ENCODE measurements at places on chromosomes 1 and 21.

- no peak for DNase-seq
Measured at GRCh38 chr21:18518054-18518481, 114.5 kb upstream of the TMPRSS15 start.

DNA sequence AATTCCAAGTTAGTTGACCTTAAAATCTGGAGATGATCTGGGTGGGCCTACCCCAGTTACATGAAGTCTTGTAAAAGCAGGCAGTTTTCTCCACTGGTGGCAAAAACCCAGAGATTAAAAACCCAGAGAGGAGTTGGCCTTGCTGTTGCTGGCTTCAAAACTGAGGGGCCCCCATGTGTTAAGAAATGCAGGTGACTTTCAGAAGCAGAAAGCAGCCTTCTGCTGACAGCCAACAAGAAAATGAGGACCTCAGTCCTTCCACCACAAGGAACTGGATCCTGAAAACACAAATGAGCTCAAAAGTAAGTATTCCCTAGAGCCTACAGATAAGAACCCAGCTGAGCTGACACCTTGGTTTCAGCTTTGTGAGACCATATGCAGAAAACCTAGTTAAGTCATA is 343.7 kb upstream of the ZRANB2 start:
- no peak for DNase-seq

- no peak for DNase-seq
Measured at GRCh38 chr1:53163291-53163768, 20.9 kb upstream of the SLC1A7 start.

DNA sequence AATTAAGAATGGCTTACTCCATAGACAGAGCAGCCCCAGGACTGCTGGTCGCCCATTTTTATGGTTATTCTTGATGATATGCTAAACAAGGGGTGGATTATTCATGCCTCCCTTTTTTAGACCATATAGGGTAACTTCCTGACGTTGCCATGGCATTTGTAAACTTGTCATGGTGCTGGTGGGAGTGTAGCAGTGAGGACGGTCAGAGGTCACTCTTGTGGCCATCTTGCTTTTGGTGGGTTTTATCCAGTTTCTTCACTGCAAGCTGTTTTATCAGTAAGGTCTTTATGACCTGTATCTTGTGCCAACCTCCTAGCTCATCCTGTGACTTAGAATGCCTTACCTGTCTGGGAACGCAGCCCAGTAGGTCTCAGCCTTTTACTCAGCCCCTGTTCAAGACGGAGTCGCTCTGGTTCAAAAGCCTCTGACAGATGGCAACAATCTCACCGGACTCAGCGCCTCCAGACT is 5.2 kb upstream of the AGPAT3 start:
- no peak for DNase-seq

DNA sequence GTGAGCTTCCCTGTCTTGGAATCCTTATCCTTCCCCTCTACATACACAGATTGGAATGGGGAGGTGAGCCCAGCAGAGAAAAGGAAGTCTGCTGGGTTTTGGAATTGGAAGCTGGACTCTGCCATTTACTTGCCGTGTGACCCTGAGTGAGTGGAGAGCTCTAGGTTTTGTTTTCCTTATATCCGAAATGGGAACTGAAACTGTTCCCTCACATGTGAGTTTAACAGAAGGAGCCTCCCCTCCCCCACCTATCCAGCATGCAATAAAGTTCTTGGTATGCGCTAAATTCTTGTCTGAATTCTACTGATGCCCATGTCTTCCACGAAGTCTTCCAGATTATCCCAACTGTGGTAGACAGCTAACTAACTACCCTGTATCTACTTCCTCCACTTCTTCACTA is 58.7 kb downstream of the NENF start:
- peak; percentile 86 for DNase-seq

- DNase-seq = no peak
Measured at GRCh38 chr1:55447488-55447887, 232.3 kb upstream of the USP24 start.

- peak; percentile 43 for DNase-seq
Measured at GRCh38 chr1:239718997-239719628, 332.7 kb downstream of the CHRM3 start.

DNA sequence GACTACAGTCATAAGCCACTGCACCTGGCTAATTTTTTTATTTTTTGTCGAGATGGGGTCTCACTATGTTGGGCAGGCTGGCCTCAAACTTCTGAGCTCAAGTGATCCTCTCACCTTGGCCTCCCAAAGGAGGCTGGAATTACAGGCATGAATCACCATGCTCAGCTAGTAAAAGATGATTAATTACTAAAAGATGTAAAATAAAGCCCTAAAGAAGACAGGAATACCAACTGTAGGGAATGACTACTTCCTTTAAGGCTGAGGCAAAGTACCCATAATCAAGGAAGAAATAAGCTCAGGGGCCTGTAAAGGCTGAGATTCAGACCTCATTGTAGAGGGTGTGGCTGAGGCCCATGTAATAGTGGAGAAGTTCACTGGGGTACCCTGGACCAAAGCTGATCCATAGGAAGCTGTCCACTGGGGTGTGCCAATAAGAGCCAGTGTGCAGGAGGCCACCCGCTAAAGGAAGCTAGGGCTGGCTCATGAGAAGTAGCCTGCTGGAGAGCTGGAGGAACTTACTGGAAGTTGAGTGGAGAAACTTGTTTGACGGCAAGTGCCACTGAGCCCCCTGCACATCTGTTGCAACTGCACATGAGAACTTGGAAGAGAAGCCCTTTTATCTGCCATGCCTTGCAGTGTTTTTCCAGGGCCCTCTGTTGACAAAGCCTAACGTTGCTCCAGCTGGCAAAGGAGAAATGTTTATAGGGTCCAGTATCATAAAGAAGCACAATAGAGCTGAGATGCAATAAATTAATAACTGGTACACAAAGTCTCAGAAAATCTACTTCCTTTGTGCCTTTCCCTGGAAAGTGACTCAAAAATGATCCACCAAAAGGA is 17.8 kb upstream of the SERTAD4 start:
- DNase-seq = no peak

- DNase-seq = no peak
Measured at GRCh38 chr1:198879711-198880306, 241.0 kb downstream of the PTPRC start.

DNA sequence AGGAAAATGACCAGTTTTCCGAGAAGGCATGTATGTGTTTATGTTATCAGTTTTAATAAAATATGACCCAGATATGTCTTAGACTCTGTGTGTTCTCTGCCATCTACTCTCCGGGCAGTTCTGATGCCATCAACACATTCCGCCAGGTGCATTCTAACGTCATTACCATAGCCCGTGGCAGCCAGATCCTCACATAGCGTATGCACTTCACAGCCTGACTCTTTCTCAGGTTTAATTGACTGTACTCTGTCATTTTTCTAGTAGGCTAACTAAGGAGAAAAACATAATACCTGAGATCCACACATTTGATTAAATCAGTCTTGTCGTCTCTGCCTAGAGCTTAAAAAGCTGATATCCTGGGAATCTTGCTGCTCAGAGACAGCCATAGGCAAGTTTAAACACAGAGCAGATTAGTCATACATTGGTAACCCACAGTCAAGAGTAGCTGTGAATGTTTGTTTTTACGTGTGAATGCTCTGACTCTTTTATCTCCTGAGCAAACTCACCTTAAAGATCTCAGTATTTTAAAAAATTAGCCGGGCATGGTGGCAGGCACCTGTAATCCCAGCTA is 175.9 kb downstream of the GREM2 start:
- no peak for DNase-seq

DNA sequence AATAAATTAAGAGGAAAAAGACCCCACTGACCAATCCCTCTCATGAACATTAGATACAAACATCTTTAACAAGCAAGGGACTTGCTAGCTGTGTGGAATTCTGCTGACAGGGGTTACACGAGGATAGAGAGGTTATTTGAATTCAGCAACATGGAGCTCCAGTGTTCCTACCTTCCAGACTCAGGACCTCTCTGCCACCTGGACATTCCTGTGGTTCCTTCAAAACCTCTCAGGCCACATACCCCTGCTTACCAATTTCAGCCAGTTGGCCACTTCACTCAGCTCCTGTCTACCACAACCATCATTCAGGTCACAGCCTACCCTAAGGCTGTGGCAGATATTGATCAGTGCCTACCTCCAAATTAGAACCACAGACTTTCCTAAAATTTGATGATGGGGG is 147.5 kb downstream of the RRAGC start:
- no peak for DNase-seq

DNA sequence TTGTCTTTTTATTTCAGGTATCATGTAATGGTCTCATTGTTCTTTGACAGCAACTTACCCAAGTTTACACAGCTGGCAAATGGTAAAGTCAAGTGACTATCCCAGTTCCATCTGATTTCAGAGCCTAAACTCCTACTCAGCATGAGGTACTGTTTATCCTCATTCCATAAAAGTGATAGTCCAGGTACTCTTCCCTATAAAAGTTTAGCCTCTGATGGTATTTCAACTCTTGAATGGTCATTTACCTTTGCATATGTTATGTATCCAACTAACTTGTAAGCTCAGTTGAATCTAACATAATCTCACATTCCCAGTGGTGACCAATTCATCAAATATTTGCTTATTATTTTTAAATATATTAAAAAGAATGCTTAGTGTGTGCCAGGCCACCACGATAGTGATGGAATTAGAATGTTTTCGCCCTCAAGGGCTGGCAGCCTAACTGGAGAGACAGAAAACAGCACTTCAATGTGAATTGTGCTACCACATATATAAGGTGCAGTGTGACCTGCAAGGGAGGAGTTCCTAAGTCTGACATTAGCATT is 307.1 kb downstream of the CTH start:
- DNase-seq = no peak

GRCh38 chr21:42837421-42838211 is 41.7 kb downstream of the WDR4 start:
- DNase-seq = no peak

GRCh38 chr1:15433471-15433870 is 4.8 kb upstream of the CTRC start:
- DNase-seq = no peak

- DNase-seq = no peak
Measured at GRCh38 chr1:79322511-79323027, 316.0 kb upstream of the ADGRL4 start.

GRCh38 chr21:42324896-42325295 is 9.7 kb upstream of the TFF3 start:
- DNase-seq = no peak

- peak; percentile 59 for DNase-seq
Measured at GRCh38 chr1:200905411-200906052, 10.8 kb downstream of the INAVA start.

- DNase-seq = peak; percentile 81
Measured at GRCh38 chr1:91582431-91582921, 81.8 kb downstream of the CDC7 start.

DNA sequence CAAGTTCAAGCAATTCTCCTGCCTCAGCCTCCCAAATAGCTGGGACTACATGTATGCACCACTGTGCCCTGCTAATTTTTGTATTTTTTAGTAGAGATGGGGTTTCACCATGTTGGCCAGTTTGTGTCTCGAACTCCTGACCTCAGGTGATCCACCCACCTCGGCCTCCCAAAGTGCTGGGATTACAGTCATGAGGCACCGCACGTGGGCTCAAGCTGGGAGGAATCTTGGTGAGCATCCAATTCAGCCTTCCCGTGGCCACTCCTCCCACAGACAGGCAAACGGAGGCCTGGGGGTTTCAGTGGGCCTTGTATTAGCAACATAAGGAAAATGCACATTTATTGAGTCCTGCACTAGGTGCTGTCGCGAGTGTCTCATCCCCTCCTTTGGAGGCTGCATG is 24.5 kb upstream of the VWA5B1 start:
- DNase-seq = no peak

DNA sequence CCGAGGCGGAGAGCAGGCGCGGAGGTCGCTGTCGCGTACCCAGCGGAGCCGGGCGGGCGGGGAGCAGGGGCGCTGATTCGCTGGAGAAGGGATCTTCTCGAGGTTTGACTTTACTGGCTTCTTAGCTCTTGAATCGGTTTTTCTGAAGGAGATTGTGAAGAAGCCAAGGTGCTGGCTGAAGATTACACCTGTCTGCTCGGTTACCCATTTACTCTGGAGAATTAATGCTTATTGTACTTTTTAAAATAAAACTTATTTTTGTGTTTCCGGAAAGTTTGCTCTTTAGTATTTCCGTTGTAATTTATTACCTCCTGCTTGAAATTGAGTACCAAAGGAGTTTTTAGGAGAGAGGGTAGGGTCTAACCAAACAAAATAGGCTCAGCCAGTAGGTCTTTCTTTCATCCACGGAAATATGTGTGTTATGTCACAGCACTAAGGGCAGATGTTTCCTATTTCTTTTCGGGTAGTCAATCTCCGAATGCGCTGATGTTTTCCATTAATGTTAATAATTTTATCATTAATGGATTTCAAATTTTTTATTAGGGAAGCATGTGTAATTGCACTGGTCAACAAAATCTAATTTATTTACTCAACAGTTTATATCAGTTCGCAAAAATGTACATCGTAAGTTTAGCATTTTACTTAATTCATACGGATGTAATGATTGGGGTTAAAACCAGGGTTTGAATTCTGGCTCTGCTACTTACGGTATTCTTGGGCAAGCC is 510 bp upstream of the GNG5 start:
- no peak for DNase-seq

GRCh38 chr1:9758559-9759121 is 65.1 kb downstream of the CLSTN1 start:
- DNase-seq = no peak

- DNase-seq = peak; percentile 41
Measured at GRCh38 chr1:206982216-206982615, 12.0 kb upstream of the FCAMR start.

- DNase-seq = no peak
Measured at GRCh38 chr1:52229494-52229893, 87.6 kb downstream of the ZFYVE9 start.

DNA sequence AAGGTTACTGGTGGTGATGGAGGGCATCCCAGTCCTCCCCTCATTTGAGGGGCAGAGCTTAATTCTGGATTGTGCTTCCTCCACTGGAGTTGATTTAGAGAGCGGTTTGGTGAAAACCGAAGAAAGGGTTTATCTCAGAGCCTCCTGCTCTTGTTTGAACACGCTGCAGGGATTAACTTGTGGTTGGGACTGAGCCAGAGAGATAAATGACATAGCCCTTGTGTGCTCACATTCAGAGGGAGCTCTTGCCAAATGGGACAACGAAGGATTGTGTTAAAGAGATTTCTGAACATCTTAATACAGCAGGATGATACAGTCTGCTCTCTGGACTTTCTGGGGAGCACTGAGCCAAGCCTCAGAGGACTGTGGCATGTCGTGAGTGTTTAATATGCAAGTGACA is 308.2 kb downstream of the DISC1 start:
- DNase-seq = peak; percentile 77

GRCh38 chr1:67404212-67404620 is 26.0 kb downstream of the SERBP1 start:
- peak; percentile 30 for DNase-seq
